ENCODE measurements at places on chromosomes 12 and 14.

DNA sequence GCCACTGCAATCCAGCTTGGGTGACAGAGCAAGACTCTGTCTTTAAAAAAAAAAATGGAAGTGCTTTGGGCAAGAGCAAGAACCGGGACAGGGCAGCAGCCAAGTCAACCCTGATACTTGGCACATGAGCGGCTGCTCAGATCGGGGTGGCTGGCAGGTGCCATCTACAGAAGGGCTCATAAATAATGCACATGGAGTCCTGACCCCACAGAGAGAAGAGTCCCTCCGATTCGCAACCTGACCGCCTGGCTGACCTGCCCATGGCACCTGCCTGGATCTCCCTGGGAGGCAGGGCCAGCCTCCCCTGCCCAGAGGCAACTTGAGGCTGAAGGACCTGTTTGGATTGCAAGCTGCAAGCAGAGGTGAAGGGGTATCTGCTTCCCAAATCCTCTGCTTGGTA, 9.6 kb upstream of the TMEM120B start:
- DNase-seq: no peak

DNA sequence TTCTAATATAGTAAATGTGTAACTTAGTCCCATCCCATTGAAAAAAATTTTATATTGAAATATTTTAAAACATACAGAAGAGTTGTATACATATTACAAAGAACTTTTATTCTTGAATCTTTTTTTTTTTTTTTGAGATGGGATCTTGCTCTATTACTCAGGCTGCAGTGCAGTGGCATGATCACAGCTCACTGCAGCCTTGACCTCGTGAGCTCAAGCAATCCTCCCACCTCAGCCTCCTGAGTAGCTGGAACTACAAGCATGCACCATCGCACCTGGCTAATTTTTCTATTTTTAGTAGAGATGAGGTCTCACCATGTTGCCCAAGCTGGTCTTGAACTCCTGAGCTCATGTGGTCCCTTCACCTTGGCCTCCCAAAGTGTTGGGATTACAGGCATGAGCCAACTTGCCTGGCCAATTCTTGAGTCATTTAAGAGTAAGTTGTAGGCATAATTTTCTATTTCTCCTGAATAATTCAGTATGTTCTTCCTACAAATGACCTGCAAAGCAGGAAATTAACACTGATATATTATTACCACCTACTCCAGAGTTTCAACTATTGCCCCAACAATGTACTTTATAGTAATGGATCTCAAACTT, 153.0 kb upstream of the BMP4 start:
- no peak for DNase-seq

DNA sequence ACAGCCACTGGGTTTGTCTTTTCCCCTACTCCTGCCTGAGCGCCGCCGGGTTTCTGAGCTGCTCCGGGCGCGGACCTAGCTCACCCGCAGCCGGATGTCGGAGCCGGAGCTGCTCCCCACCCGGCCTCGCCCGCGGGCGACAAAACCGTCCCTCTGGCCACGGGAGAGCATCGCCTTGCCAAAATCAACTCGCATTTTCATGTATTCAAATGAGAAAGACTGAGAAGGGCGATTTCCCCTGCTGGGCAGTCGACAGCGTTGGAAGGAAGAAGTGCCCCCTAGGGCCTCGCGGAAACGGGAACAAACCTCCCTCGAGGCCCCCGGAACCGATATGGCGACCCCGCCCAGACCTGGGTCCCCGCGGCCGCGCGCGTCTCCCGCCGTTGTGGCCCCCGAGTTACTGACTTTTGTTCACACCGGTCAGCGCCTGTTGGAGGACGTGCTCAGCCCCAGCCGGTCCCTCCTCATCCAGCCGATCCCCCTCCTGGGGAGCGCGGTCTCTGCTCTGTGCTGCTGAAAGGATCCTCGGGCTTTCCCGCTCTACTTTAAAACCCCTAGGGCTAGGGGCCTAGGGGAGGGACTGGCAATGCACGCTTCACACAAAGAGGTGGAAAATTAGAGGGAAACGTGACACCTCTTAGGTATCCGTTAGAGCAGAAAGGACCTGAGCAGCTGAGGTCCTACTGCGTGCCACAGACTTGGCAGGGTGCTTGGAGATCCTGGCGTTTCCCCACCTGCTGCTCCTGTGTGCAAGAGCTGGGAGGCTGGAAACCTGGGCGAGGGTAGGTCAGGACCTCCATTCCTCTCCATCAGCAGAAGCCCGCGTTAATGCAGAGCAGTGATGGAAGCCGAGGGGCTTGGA, 4.3 kb downstream of the TTC6 start:
- DNase-seq: no peak

- no peak for DNase-seq
These were observed 242.6 kb upstream of the CRY1 start for GRCh38 chr12:107335802-107336570.

DNA sequence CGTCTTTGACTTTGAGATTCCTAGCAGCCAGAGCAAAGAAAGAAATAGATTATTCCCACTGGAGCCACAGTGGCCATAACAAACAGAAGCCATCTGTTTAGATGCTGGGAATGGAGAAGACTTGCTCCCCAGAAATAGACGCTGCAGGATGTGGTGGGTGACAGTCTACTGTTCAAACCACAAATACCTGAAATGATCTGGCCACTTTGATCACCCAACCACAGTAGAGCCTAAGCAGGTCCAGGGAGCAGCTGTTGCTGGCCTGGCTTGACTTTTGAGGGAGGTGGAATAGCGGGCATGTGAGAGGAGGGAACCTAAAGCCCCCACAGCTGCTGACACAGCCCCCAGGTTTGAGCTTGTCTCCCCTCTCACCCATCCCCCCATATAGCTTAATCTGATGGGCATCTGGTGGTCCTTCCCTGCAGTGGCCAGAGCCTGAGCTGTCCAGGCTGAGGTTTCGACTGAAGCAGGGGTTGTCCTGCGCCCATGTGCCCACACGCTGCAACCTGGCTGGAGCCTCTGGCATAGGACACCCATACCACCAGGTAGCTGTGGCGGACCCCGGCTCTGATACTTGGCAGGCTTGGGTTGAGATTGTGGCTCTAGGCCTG, 38.7 kb downstream of the SH2B3 start:
- no peak for DNase-seq

- DNase-seq: no peak
These were observed 22.0 kb upstream of the TMED10 start for GRCh38 chr14:75198291-75198933.

GRCh38 chr12:99146185-99146584, 501.1 kb downstream of the APAF1 start:
- DNase-seq: no peak

GRCh38 chr12:80869264-80869663, 68.5 kb downstream of the LIN7A start:
- no peak for DNase-seq

DNA sequence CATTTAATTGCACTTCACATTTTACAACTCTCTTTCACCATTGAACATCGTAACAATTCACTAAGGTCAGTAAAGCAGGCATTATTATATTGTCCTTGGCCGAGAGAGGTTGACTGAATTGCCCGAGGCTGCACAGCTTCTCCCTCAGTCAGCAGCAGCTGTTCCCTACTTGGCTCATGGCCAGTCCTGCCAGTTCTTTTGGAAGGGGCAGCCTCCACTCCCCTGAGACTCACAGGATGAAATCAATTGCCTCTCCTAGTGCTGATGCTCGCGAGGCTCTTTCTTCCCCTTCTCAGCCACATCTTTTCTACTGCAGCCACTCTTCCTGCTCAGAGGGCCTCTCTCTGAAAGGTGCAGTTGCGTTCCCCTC, 79.9 kb upstream of the KCNA1 start:
- no peak for DNase-seq

GRCh38 chr12:105922670-105923102, 216.1 kb downstream of the NUAK1 start:
- DNase-seq: no peak

- DNase-seq: no peak
These were observed 7.1 kb downstream of the IPO4 start for GRCh38 chr14:24181371-24182077.

DNA sequence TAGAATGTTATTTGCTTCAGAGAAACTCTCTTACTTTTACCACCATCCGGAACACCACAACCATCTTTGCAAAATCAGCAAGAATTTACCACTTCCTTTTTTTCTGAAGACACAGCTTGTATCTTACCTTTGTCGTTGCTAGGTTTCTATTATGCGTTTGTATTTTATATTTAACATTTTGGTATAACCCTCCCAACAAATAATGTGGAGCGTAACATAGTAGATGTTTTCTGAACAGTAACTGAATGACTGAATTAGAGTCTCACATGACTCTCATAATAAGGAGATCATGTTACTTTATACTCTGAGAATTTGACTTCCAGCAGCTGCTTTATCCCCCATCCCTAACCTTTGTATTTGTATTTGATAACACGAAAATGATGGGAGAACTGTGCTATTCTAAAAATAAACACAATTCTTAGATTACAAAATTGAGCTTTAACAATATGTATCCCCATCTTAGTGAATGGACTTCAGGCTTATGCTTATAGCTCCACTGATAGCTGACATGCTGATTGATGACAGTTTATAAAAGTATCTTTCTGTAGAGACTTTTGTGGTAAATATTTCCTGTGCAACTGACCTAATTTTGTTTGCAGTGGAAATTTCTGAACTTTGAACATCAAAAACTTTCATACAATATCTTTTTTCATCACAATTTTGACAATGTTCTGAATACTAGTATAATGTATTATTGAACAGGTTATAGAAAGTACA, 7.9 kb upstream of the KLRB1 start:
- DNase-seq: no peak

- DNase-seq: no peak
These were observed 73.8 kb downstream of the DYRK2 start for GRCh38 chr12:67722296-67722695.

DNA sequence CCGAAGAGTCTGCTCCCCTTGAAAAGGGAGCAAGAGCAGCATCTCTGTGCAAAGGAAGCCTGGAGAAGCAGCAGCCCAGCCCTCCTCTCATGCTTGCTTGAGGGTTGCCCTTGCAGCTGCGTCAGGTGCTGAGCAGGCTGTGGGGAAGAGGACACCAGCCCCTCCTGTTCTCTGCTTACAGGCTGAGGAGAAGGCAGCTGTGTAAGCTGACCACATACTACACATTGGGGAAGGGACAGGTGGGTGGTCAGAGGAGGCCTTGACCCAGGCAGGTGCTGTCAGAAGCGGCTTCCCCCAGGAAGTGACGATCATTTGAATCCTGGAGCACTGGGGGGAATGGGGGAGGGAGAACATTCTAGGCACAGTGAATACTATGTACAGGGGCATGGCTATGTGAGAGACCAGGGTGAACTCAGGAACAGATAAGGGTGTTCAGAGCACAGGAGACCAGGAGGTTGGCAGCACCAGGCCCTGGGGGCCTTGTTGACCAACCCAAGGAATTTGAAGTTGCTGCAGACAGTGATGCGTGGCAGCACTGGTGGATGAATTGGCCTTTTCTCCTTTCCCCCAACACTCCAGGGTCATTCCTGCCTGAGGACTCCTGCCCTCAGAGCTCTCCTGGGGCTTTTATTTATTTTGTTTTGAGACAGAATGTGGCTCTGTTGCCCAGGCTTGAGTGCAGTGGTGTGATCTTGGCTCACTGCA, 2.7 kb upstream of the KLC1 start:
- DNase-seq: no peak

- no peak for DNase-seq
These were observed 18.7 kb downstream of the HVCN1 start for GRCh38 chr12:110670161-110670701.

GRCh38 chr12:51683763-51684357, 92.8 kb downstream of the SCN8A start:
- DNase-seq: peak; percentile 40

DNA sequence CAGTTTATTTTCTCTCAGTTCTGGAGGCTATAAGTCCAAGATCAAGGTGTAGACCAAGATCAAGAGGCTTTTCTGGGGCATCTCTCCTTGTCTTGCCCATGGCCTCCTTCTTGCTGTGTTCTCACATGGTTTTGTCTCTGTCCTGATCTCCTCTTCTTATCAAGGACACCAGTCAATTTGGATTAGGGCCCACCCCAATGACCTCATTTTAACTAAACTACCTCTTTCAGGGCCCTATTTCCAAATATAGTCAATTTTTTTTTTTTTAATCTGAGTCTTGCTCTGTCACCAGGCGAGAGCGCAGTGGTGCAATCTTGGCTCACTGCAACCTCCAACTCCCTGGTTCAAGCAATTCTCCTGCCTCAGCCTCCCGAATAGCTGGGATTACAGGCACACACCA, 50.8 kb downstream of the TSHR start:
- no peak for DNase-seq

DNA sequence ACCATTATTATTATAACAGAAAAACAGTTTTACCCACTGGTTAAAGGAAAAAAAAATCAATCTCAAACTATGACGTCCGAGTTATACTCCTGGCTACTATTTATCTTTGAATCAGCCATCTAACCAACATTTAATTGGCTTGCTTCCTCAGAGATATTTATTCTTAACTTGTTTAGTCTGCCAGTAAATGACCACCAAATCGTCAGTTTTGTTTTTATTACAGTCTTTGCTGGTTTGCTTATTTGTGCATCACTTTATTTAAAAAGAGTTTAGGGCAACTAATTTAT, 71.2 kb downstream of the RASSF8 start:
- no peak for DNase-seq

DNA sequence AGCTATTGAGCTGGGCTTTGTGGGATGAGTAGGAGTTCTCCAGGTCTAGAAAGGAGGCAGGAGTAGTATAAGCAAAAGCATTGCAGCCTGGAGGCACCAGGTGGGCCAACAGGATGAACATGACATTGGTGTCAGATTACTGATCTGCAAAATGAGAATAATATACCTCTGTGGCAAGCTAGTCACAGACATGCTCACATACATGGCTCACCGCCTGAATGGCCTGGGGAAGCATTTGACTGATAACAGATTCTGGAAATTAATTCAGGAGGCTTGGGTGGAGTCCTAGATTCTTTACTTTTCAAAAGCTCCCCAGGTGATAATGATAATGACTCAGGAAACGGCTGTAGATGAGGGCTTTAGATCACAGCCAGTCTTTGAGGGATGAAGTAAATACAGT, 709 bp downstream of the TCL1B start:
- DNase-seq: no peak

- DNase-seq: no peak
These were observed 241.5 kb downstream of the SNAPC1 start for GRCh38 chr14:62003701-62004100.

DNA sequence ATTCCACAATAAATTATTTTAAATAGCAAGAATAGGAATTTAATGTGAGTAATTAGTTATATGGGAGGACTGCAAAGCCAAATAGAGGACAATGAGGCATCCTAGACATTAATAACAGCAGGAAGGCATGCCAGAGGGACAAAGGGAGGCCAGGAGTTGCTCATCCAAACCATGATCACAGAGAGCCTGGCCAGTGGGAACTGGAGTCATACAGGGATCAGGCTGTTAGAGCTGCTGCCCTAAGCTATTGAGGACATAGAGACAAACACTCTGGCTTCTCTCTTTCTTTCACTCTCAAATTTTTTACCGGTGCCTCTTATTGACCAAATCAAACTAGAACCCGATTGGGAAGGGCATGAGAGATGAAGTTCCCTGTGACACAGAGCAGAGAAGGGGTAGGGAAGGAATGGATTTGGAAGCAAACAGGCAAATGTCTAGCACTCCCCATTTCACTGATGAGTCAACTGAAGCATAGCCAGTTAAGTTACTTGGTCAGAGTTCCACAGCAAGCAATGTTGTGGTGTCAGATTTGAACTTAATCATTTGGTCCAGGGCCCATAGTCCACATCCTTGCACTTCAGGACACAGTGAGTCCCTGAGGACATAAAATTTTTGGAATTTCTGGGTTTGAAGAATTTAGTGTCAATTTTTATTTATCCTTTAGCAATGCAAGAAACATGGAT, 17.9 kb upstream of the CFAP54 start:
- no peak for DNase-seq

All from amniotic stem cell (primary cell).